Retinal pigment epithelial cell (primary cell): ENCODE measurements at places on chromosomes 1 and 21.
A peak's percentile ranks its signal among the peaks of the same experiment; 100 is the strongest.

GRCh38 chr1:187001198-187001889, 172.6 kb downstream of the PLA2G4A start:
- peak; percentile 98 for DNase-seq

- no peak for DNase-seq
Observed at GRCh38 chr1:163357378-163357777, 35.6 kb downstream of the NUF2 start.

DNA sequence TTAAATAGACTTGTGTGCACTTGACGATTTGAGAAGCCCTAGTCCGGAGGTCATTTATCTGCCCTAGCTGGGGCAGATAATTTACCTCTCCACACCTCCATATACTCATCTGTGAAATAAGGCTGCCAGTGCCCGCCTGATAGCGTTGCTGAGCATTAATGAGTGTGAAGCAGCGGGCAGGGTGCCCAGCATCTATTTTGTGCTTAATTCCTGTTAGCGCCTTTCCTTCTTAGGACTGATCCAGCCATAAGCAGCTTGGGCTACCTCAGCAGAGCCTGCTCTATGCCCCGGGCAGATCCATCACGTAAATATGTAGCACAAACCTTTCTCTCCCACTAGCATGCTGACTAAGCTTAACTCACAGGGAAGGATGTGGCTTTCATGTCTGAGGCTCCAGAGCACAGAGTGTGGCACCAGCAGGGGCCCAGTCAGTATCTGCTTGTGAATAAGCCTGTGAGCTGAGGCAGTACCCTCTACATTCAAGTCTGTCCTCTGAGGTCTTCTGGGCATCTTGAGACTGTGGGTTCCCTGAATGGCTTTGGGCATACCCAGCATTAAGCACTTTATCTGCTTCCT, 21.5 kb upstream of the RNF187 start:
- no peak for DNase-seq

DNA sequence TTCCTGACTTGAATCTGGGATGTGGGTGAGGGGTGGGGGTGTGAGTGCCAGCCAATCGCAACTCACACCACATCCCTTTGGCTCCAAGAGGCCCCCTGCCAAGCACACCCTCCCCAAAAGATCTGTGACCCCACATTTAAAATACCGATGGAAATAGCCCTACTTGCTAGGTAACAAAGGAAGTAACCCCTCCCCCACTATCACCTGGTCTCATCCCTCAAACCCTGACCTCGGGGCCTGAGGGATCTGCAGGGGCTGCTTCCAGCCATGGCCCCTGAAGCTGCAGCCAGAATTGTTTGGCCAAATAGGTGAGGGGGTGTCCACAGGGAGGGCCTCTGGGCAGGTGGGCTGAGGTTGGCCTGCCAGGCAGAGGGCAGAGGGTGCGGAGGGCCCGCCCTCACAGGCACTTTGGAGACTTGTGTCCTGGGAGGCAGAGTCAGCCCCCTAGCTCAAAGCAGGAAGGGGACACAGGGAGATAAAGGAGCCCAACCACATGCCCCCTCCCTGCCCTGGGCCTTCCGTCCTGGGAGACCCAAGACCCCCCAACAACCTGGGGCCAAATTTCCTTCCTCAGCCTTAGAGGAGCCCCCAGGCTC, 37.2 kb downstream of the SDC3 start:
- no peak for DNase-seq

- no peak for DNase-seq
Observed at GRCh38 chr21:42107177-42107880, 36.2 kb downstream of the UMODL1 start.

GRCh38 chr1:106536741-106537140, 519.7 kb upstream of the PRMT6 start:
- no peak for DNase-seq
